Fibroblast of villous mesenchyme (primary cell): ENCODE measurements at places on chromosomes 4 and X. TPM values are rescaled to one million over a fixed set of nuclear protein-coding genes. Genes with fewer than 3 reads are reported as not detected.

DNA sequence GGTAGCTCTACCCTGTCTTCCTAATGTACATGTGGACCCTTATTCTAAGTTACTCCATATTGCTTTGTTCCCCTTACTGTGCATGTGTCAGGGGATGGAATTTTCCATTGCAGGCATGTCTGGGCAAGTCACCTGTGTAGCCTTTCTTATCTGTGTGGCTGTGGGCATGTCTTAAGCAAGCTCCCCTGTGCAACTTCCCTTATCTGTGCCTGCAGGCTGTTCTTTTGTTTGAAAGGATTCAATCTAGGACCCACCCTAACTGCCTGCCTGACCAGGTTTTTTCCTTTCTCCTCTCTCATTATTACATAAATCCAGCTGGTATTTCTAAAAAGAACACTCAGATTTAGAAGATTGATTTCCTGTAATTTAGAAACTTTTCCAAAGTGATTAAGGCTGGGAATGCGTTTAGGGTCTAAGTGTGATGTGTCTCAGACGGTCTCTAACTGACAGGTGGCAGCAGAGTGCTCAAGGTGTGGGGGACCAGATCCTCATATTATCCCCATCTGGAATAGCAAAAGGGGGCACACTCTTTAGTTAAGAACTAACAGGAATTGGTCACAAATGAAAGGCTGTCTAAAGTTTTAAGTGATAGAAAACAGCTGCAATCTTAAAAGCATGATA, 198.9 kb upstream of the PPP1R2C start:
- DNase-seq, result no peak

GRCh38 chr4:156954587-156954986, 17.0 kb downstream of the PDGFC start:
- peak; percentile 51 for DNase-seq

DNA sequence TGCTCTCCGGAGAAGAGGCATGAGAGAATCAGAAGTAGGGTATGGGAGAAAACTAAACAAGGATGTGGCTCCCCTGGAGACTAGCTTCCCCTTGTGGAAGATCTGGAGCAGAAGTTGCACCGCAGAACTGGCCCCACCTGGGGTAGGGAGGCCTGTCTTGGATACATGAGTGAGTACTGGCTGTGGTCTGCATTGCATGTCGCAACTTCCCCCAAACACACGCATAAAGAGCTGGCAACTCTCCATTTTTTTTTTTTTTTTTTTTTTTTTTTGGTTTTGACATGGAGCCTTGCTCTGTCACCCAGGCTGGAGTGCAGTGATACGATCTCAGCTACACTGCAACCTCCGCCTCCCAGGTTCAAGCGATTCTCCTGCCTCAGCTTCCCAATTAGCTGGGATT, 119.9 kb downstream of the EGF start:
- no peak for DNase-seq

DNA sequence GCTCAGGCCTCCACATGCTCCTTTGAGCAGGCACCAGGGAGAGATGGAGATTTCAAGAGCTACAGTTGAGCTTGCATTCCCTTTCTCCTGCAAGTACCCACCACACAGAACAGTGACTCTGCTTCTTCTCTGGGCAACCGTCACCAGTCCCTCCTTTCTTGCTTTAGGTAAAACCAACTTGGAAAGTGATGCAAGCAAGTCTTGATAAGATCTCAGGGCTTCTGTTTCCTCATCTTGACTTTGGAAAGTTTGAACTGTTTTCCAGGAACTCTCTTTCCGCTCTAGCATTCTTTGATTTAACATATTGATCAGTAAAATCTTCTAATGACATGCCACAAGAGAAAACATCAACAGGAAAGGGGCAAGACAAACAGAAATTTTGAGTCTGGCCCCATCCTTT, 73.7 kb downstream of the USP46 start:
- no peak for DNase-seq

The PFKFB1 gene
- under 0.01 TPM in 1 of 2 replicates, not detected in the other for total RNA-seq
